Transverse colon (tissue), 4 donors: ENCODE measurements at places on chromosomes 2 and 18.

- DNase-seq: no peak
Observed at GRCh38 chr2:2850218-2850755, 519.2 kb upstream of the MYT1L start.

DNA sequence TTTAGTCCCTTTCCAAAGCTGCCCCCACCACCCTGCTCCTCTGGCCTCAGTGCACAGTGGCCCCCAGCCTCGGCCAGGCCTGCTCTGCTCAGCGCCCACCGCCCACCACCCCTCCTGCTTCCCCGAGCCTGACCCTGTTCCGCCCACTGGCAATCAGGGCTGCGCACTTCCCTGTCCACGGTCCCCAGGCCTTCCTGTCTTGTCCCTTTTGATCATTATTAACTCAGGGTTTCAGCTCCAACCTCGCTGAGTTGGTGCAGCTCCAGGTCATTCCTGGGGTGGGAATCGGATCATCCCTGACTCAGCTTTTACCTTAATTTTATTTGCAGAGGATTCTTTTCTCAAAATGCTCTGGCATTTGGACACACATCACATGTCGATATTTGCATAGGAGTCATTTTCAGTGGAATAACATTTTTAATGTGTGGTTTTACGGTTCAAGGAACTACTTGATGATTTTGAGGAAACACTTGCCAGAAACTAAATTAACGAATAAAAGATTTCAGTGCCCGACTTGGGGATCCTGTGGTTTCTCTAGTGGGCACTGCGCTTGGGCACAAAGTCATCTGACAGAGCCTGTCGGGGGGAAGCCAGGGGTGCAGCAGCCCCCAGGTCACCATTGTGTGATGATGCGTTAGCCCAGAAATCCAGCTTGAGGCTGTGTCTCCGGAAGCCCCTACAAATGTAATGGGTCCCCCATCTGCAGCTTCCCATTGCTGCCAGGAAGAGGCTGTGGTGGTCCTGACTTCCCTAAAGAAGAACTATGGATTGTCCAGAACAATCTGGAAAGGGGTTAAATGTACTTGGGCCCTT lies 1.0 kb upstream of the ESPNL start:
- DNase-seq: no peak

DNA sequence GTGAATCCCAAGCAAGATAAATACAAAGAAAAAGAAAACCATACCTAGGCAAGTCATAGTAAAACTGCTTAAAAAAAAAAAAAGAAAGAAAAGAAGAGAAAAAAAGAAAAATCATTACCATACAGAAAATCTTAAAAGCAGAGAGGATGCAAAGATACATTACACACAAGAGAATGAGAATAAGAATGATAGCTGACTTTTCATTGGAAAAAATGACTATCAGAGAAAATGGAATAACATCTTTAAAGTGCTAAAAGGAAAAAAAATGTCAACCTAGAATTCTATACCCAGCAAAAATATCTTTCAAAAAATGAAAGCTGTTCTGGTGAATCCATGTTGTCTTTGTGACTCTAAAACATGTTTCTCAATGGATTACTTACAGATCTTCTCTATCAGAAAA lies 66.2 kb downstream of the REEP1 start:
- no peak for DNase-seq

GRCh38 chr2:127877626-127878025 lies 8.1 kb downstream of the AMMECR1L start:
- DNase-seq: no peak

DNA sequence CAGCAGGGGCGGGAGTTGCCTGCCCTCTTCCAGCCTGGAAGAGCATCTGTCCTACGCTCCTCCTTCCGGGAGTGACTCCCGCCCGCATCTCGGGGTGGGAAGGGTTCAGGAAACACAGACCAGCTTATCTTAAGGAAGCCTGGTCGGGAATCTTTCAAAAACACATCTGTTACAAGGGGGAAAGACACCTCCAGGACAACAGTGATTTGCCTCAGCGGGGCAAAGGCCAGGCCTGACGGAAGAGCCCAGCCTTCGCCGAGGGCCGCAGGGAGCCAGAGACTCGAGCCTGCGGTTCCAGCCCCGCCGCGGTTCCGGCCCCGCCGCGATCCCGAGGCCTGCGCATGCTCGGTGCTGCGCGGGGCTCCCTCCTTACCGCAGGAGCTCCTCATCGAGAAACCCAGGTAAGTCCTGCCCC lies 38.1 kb upstream of the TGIF1 start:
- DNase-seq: peak; percentile 49
